ENCODE measurements at places on chromosomes 4 and X.

GRCh38 chr4:142128529-142128928 is 492.1 kb downstream of the IL15 start:
- no peak for DNase-seq

- no peak for DNase-seq
Observed at GRCh38 chr4:149555146-149555545, 260.5 kb downstream of the IQCM start.

- DNase-seq = no peak
Observed at GRCh38 chrX:23478561-23478960, 143.9 kb downstream of the PTCHD1 start.

- DNase-seq = no peak
Observed at GRCh38 chr4:105067946-105068345, 78.7 kb upstream of the TET2 start.

GRCh38 chr4:101044766-101045165 is 302.6 kb downstream of the PPP3CA start:
- DNase-seq = no peak

GRCh38 chrX:120560405-120560841 is 339 bp downstream of the CUL4B start:
- no peak for DNase-seq

GRCh38 chr4:108350332-108350731 is 181.6 kb upstream of the LEF1 start:
- DNase-seq = no peak

GRCh38 chr4:20370274-20370673 is 118.6 kb downstream of the SLIT2 start:
- no peak for DNase-seq

DNA sequence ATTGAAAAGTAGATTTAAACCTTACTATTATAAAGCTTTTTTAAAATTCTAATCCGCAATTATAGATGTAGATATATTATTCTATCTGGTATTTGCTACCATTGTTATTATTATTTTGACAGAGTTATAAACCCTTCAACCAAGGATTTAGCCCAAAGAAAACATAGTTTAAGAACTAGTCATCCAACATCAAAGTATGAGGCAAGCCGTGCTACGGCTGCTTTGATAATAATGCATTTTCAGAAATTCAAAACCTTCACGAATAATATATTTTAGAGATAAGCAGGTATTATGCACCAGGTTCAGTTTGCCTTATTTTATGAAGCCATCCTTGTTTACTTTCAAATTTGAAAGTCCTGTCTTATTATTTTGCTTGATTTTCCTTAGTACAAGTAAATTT is 1501.7 kb downstream of the RAPGEF2 start:
- DNase-seq = no peak

GRCh38 chr4:73348185-73348584 is 55.9 kb upstream of the ALB start:
- no peak for DNase-seq

GRCh38 chr4:123345137-123345934 is 51.3 kb upstream of the SPRY1 start:
- DNase-seq = no peak

DNA sequence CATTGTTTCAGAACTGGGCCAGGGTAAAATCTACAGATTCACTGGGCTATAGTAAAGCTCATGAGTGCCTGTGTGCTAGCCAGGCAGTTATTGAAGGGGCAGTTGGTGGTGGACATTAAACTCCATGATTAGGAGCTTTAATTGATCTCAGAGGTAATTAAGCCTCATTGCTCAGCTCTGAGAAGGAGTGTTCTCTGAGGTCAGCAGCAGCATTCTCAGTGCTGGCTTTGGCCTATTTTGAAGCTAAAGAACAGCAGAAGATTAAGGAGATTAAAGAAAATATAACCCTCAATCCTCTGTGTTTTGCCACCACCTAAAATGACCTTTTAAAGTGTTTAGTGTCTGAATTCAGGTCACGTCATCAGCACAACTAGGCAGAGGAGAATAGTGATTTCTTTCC is 42.5 kb downstream of the EGF start:
- no peak for DNase-seq

Measured in stimulated activated CD4-positive, alpha-beta T cell treated with anti-CD3 and anti-CD28 coated beads, TNF-alpha, amount 100 ng/mL, for 1 hour (primary cell).